Activated naive CD8-positive, alpha-beta T cell treated with anti-CD3 and anti-CD28 coated beads, Interleukin-2, amount 50 U/mL, for 24 hours (primary cell): ENCODE measurements at places on chromosomes 4 and X.
A peak's percentile ranks its signal among the peaks of the same experiment; 100 is the strongest.

DNA sequence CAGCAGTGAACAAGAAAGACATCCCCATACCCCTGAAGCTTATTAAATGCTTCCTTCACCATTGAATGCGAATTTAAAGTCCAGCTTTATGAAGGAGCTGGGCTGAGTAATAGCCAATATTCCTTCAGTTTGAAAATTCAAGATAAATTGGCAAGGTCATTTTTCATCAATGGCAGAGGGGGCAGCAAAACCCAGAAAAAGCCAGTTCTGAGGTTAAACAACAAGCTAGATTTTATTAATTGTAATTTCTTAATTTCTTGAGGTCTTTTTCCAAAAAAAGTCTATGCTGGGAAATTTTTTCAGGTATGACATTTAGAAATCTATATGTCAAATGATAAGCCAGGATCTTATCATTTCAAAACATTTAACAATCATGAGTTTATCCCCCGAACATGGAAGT is 808.9 kb downstream of the RPA4 start:
- DNase-seq, result no peak

DNA sequence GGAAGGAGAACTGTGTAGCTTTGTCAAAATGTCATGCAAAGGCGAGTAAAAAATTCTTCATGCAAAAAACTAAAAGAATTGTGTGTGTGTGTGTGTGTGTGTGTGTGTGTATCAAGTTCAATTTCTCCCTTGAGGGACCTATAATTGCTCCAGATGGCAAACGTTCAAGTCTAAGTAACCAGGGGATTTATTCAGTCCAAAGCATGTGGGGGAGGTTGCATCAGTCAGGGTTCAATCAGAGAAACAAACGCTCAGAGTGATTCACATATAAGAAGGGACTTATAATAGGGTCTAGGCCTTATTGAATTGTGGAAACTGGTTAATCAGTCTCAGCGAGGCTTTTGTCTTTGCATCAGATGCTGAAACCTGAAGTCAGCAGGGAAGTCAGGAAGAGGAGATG is 5.0 kb downstream of the DCAF8L1 start:
- DNase-seq, result no peak

- DNase-seq, result peak; percentile 27
Measured at GRCh38 chrX:107537815-107538214, 88.4 kb downstream of the FRMPD3 start.

DNA sequence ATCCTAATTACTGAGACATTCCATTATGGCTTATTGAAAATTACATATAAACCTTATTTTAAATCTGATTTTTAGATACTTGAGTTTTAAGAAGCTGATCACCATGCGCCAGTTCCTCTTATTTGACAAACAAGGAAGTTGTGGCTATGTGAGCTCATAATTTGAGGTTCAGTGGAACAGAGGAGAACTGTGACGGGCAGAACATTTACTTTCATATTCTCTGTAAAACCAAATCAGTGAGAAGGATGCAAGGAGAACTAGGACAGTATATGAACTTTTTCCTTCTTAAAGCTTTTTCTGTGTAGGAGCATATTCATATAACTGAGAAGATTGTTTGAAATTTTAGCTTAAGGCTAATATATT is 25.3 kb downstream of the STIM2 start:
- DNase-seq, result no peak

- DNase-seq, result no peak
Measured at GRCh38 chr4:152672206-152673092, 7.3 kb downstream of the TMEM154 start.

DNA sequence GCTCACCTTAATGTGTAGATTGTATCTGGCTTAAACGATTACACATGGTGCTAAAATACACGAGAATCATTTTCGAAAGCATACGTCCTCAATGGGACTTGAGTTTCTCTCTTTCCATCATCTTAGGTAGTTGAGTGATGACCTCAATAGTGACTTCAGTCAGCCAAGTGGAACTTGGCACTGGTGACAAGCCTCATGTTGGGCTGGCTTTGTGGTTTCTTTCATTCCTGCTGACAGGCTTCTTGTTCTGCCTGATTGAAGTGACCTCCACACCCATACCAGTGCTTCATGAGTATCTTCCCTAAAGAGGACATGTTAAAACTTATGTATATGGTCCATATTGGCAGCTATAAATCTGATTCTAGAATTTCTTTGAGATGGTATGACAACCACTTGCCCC is 159.1 kb upstream of the WDR1 start:
- no peak for DNase-seq

DNA sequence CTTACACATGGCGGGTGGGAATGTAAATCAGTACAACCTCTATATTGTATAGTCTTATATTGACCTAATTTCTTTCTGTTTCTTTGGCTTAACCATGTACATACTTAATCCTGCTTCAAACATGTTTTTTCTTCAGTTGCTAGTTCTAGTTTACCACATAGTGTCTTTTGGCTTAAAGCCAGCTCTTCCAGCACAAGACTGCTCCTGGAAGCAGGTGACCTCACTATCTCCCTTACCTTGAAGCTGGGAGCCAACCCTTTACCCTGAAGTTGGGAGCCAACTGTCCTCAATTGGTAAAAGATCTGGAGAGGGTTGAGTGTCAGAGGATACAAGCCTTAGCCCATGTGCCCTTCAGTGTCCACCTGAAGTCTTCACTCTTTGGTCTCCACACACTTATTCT is 162.7 kb downstream of the AASDH start:
- DNase-seq, result no peak

GRCh38 chr4:158801066-158801465 is 32.2 kb downstream of the FNIP2 start:
- DNase-seq, result no peak

GRCh38 chr4:61401771-61402170 is 201.6 kb downstream of the ADGRL3 start:
- DNase-seq, result no peak

GRCh38 chr4:6716018-6716911 is at the start of gene BLOC1S4:
BLOC1S4 (plus strand) TSS chr4:6716174; CDS start chr4:6716210, 36 bp downstream.
- DNase-seq, result peak; percentile 89

DNA sequence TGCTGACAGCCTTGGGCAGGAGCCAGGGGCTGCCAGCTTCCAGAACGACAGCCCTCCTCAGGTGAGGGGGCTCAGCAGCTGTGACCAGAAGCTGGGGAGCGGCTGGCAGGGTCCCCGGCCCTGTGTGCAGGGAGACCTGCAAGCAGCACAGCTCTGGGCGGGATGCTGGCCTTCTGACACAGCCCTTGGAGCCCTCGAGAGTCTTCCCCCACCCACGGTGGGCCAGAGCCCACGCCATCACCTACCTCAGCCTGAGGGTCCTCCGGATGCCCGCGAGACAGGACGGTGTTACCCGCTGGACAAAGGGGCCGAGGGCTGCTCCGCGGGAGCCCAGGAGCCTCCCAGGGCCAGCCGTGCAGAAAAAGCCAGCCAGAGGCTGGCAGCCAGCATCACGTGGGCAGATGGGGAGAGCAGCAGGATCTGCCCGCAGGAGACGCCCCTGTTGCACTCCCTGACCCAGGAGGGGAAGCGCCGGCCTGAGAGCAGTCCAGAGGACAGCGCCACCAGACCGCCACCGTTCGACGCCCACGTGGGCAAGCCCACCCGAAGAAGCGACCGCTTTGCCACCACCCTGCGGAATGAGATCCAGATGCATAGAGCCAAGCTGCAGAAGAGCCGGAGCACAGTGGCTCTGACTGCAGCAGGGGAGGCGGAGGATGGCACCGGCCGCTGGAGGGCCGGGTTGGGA is 71.8 kb upstream of the CLDN34 start:
- DNase-seq, result no peak

- no peak for DNase-seq
Measured at GRCh38 chr4:74322301-74322700, 14.0 kb downstream of the EPGN start.

DNA sequence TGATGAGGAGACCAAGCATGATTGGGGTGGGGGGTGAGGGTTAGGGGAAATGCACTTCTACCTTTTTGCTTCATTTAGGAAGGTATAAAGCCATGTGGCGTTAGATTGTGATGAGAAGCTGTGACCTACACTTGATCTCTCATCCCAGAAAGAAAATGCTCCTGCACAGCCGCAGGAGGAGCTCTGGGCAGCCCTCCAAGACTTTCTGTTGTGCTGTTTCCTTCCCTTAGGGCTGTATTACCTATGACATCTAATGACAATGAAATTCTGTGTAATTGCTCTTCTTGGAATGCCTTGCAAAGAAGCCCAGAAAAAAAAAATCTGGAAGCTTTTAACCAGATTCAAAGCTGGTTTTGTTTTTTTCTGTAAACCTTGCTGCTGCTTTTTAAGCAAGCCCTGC is 13.4 kb downstream of the PRPS2 start:
- no peak for DNase-seq
